Left colon (tissue), 2 donors: ENCODE measurements at places on chromosomes 13 and 19. TPM values are rescaled to one million over a fixed set of nuclear protein-coding genes. Genes with fewer than 3 reads are reported as not detected.

The ZNF441 gene
- 4.8 TPM for total RNA-seq

The SOX21 gene
- total RNA-seq: not detected

The CGB5 gene
- not detected for total RNA-seq

The CEP89 gene
- 10.8 TPM for total RNA-seq

The ZNF780B gene
- 23.2 TPM for total RNA-seq

The ADGRE2 gene
- 1.6 TPM for total RNA-seq

The NKPD1 gene
- 0.15 TPM for total RNA-seq

The MIA gene
- not detected for total RNA-seq
